ENCODE measurements at places on chromosomes 4 and X.

GRCh38 chr4:21248331-21248730 lies 548.1 kb downstream of the PACRGL start:
- DNase-seq = no peak

GRCh38 chr4:101174679-101175345 lies 172.5 kb downstream of the PPP3CA start:
- no peak for DNase-seq

DNA sequence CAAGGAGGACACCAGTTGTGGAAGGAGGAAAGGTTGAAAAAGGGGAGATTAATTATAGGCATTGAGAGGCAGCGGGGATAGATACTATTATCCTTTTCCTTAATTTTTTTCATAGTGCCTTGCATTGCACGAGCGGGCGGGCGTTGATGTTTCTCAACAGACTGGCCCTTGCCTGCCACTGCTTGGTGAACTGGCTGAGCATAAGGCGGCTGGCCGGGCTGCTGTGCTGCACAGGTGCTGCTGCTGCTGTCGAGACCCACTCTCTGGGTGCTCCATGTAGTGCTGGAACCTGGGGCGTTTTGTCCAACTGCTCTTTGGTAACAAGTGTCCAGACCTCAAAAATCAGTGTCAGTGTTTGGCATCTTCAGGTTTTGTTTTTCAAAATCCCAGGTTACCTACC lies 83.3 kb upstream of the PAQR3 start:
- no peak for DNase-seq

DNA sequence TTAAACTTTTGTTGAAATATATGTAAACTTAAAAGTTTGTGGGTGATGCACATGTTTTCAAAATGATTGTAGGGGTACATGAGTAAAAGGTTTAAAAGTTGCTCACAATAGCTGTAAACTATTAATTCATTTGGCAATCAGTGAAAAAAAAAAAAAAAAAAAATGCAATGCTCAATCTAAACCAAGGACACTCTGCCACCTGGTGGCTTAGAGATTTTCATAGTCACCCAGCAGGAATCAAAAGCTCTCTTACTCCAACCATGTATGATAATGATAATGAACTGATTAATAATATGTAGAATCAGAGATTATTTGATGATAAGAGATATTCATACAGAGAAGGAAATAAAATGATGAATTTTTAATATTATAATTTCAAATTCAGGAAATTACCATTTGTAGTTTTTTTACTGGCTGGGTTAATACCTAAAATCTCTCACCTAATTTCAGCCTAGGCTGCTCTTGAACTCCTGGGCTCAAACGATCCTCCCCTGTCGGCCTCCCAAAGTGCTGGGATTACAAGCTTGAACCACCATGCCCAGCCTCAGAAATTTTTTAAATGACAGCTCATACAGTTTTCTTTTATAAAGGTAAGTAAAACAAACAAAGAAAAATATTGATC lies 46.9 kb upstream of the SLC25A4 start:
- no peak for DNase-seq

GRCh38 chr4:53598483-53598882 lies 7.2 kb upstream of the LNX1 start:
- DNase-seq = no peak

- DNase-seq = no peak
These were observed 39.8 kb downstream of the SNCA start for GRCh38 chr4:89797117-89797516.

DNA sequence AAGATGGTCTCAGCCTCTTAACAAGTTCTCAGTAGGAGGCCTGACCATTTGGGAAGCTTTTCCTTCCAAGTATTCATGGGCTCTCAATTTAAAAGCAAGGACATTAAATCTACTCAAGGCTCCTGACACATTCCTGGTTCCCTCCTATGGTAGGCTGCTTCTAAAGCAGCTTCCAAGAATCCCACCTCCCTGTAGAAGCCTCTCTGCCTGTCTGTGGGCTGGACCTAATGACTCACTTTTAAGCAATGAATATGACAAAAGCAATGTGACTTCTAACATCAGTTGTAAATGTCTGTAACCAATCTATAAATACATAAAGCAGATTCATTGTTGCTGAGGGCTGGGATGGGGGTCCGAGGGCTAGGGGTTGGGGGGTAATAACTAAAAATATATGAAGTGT lies 99.5 kb upstream of the FAM9B start:
- no peak for DNase-seq

DNA sequence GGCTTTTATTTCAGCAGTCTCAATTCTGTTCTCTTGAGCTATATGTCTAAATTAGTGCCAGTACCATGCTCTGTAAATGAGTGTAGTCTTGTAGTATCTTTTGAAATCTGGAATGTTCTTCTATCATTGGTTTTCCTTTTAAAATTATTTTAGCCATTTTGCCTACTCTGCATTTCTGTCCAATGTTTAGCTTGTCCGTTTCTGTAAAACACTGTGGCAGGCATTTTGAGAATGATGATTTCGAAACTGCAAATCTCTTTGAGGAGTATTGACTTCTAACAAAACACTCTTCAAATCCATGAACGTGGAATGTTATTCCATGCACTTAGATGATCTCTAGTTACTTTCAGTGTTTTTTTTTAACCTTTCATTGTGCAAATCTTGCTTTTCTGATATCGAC lies 28.3 kb upstream of the PPP4R3C start:
- no peak for DNase-seq

DNA sequence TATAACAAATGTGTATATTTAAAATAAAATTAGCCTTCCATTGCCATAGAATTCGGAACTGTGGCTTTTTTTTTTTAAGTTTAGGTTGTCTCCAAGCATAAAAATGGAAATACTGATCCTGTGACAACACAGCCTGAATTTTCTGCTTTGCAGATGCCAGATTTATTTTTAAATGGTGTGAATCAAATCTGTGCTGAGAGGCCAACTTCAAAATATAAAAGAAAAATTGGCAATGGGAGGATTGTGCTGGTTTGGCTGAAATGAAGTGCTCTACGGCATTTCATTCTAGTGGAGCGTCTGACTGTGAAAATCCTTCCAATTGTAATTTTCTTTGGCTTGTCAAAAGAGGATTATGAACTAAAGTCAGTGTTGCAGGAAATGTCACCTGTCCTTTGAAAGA lies 580.3 kb upstream of the ZFP42 start:
- DNase-seq = no peak

- DNase-seq = no peak
These were observed 952 bp downstream of the ARSD start for GRCh38 chrX:2928191-2928582.

DNA sequence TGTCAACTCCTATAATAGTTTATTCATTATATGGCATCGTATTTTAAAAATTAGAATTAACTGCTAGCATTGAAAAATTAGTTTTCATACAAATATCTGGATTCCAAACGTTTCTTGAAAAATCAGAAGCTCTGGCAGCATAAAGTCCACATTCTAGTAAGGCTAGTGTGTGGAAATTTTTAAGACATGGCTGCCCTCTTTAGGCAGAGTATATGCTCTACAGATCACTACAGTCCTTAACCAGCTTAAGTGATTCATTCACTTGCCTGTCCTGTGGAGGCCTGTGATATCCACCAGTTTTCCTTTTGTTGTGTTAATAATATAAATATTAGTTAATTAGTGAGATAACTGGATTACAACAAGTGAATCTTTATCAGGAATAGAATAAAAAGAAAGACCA lies 287.2 kb downstream of the OPHN1 start:
- no peak for DNase-seq
